ENCODE measurements at places on chromosomes 4 and X. TPM values are rescaled to one million over a fixed set of nuclear protein-coding genes. Genes with fewer than 3 reads are reported as not detected.

F11 gene
- not detected for total RNA-seq

DOK7 gene
- not detected for total RNA-seq

FRAS1 gene
- not detected for total RNA-seq

DKC1 gene
- 86.0 TPM for total RNA-seq

TLR6 gene
- 6.7 TPM for total RNA-seq

All from T-helper 1 cell treated with Interleukin-12 subunit alpha and Interleukin-12 subunit beta and Interleukin-4 antibody, amounts not matched to agents 30 ng/mL and 1 ng/mL, for 36 hours (primary cell).